ENCODE measurements at places on chromosomes 6 and 20. TPM values are rescaled to one million over a fixed set of nuclear protein-coding genes. Genes with fewer than 3 reads are reported as not detected.

Gene TCF21
- not detected for total RNA-seq

Gene ANKRD60
- total RNA-seq: not detected

Gene HLA-DQB1
- 0.30 TPM for total RNA-seq

Gene COX7A2
- 475 TPM for total RNA-seq

Gene RBM12
- total RNA-seq: 66.8 TPM

Gene OR12D3
- total RNA-seq: not detected

Gene FAM162B
- 6.7 TPM for total RNA-seq

Gene NT5E
- total RNA-seq: 15.7 TPM

Gene HEY2
- 10.3 TPM for total RNA-seq

Gene PPIL6
- total RNA-seq: 15.3 TPM

Gene VIP
- total RNA-seq: 0.99 TPM

Gene GPSM3
- total RNA-seq: 4.6 TPM

Gene PGBD1
- 11.5 TPM for total RNA-seq

Gene GABRR1
- 0.20 TPM for total RNA-seq

Gene GNMT
- 0.20 TPM for total RNA-seq

Gene HMGN4
- 81.1 TPM for total RNA-seq

Gene ARMH2
- 1.1 TPM for total RNA-seq

Gene HLA-DRB1
- total RNA-seq: 61.3 TPM

Gene ATP9A
- 77.3 TPM for total RNA-seq

Gene ADGRF5
- total RNA-seq: 15.5 TPM

Gene TFAP2D
- total RNA-seq: 0.28 TPM

Gene SIGLEC1
- 1.8 TPM for total RNA-seq

Gene ZNF512B
- 10.6 TPM for total RNA-seq

Gene STMN3
- 142 TPM for total RNA-seq

Gene BNIP5
- 0.06 TPM for total RNA-seq

Gene FILIP1
- total RNA-seq: 10.4 TPM

Gene LIN28B
- total RNA-seq: 1.7 TPM

All from spinal cord (tissue), 10 donors.